DMS 273 treated with DMSO at 0.1 percent for 48 hours (cell line): ENCODE measurements at places on chromosomes 1 and 21.

DNA sequence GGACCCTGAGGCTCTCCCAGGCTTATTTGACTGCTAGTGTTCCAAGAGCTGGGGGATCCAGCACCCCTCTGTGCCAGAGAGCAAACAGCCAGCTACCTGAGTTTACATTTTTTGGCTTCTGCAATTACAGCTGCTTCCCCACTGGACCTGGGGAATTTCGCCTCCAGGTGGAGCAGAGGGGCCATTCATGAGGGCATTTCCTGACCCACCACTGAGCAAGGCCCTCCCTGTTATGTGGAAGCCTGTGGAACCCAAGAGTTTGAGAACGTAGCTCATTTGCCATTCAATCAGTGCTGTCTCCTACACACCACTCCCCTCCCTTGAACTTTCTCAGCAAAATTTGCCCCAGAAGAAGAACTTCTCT is 42.7 kb upstream of the TMEM51 start:
- no peak for DNase-seq

- no peak for DNase-seq
These were observed 24.6 kb downstream of the NKAIN1 start for GRCh38 chr1:31215065-31215570.

GRCh38 chr1:61506236-61506635 is 218.7 kb downstream of the TM2D1 start:
- DNase-seq = no peak

- no peak for DNase-seq
These were observed 144.2 kb downstream of the SYT2 start for GRCh38 chr1:202565890-202566602.

DNA sequence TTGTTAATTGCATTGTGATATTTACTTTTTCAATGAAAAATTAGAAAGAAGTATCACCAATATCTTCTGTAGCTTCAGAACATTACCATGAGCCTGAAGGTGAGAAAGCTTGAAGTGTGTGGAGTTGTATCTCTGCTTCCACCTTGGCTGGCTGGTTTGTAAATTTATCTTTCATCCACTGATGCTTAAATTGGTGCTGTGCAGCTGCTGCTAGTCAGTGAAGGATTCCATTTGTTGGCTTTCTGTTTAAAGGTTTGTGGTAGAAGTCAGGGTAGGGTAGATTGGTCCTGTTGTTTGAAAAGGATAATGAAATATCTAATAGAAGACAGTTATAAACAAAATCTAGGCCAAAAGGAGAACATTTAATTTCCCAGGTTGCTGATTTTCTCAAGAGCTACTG is 105.7 kb downstream of the C1orf21 start:
- DNase-seq = no peak

- no peak for DNase-seq
These were observed 78.1 kb downstream of the DHRS3 start for GRCh38 chr1:12539705-12540579.

DNA sequence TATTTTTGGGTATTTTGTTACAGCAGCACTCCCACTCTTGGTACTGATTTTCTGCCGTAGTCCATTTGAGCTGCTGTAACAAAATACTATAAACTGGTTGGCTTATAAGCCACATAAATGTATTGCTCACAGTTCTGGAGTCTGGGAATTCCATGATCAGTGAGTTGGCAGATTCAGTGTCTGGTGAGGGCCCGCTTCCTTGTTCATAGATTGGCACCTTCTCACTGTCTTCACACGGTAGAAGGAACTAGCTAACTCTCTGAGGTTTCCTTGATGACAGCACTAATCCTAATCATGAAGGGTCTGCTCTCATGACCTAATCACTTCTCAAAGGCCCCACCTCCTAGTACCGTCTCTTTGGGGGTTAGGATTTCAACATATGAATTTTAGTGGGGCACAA is 85.2 kb downstream of the HHAT start:
- DNase-seq = no peak

DNA sequence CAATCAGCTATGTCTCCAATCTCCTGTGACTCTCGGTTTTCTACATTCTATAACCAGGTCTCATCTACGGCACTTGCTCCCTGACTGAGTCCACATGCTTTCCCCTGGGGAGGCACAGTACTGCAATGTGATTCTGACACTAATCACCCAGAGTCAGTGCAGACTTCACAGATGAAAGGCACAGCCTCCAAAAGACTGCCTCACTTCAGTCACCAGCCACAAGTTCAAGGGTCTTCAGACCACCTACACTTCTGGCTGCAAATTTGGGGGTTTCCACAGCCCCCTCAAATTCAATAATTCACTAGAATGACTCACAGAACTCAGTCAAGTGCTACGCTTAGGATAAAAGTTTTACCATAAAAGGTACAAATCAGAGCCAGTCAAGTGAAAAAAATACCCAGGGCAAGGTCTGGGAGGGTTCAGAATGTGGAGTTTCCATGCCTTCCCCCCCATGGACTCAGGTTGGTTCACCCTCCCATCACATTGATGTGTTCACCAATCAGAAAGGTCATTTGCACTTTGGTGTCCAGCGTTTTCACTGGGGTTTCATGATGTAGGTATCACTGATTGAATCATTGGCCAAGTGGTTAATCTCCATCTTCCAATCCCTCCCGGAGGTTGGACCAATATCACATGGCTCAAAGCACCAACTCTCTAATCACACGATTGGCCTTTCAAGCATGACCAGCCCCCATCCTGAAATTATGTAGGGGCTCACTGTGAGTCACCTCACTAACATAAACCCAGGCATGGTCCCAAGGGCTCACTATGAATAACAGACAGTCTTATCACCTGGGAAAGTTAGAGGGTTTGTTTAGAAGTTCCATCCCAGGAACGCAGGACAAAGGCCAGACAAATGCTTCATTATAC is 182.9 kb upstream of the CAMK1G start:
- DNase-seq = no peak

DNA sequence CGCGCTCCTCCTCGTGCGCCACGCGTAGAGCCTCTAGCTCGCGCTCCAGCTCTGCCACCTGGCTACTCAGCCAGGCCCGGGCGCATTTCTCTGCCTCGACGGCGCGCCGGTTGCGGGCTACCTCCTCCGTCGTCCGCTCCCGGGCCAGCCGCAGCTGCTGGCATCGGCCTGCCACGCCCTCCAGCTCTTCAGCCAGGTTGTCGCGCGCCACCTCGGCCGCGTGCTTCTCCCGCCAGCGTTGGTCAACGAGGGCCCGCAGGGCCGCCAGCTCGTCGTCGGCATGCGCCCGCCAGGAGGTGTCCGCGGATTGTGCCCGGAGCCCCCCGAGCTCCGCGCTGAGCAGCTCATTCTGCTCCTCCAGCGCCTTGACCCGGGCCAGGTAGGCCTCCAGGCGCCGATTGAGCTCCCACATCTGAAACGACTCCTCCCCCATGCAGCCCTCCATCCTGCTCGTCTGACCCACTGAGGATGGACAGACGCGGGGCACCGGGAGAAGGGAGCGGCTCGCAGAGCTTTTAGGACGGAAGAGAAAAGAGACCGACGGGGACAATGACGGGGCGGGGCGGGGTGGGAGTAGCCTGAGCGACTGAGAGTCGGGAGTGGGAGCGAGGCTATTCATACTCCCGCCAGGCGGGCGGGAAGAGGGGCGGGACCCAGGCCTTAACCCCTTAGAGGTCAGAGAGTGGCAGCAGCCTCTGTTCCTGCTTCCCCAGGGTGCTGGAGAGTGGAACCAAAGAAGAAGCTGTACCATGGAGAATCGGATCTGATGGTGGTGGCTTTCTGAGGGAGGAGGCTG is at the start of gene NES:
TSS of gene NES (minus strand) at position 588 of the 796 bp plus-strand sequence. CDS start at position 445, 143 bp downstream.
- no peak for DNase-seq

GRCh38 chr1:184387069-184387475 is 243 bp downstream of the C1orf21 start:
- DNase-seq = no peak

DNA sequence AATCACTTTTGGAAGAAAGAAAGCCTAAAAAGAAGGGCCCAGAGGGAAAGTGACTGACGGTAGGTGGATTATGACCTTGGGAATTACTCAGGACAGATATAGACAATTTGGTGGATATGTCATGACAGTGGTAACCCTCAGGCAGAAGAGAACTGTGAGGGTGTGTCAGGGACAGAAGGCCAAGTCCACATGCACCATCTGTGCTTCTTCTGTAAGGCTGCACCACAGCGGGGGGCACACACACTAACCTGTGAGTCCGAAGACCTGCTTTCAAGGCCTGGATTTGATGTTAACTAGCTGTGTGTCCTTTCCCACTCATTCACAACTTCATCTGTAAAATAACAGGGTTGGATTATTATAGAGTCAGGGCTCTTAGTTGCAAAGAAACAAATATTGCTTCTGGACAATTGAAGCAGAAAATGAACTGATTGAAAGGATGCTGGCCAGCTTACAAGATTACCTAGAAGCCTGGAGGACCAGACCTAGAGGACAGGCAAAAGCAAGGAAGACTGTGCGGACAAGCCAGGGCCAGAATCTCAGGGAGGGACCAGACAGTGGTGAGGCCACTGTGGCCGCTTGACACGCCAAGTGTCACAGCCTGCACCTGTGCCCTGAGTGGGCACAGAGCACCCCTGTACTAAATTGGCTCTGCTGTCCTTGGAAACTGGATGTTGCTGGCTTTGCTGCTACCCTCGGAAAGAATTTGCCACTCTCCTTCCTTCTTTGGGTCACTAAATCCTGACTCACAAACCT is 34.7 kb upstream of the USP24 start:
- peak; percentile 41 for DNase-seq

GRCh38 chr1:40477678-40478053 is 576 bp downstream of the ZFP69 start:
- DNase-seq = peak; percentile 98

DNA sequence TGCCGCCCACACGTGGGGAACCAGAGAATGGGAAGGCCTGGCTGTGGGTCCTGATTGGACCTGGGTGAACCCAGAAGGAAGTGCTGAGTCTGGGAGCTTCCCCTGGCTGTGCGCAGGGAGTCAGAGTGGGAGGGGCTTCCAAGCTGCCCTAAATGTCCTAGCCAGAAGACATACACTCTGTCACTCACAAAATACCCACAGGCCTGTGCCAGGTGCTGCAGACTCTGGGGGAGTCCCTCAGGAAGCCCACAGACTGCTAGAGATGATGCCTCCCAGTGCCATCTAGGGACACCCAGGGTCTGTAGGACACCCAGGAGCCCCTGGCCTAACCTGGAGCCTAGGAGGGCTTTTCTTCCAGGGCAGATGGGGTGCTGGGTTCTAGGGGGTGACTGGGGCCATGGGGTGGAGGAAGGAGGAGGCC is 33.7 kb upstream of the LRP8 start:
- no peak for DNase-seq

GRCh38 chr1:241817956-241818612 is 29.9 kb upstream of the EXO1 start:
- DNase-seq = no peak

- no peak for DNase-seq
These were observed 34.5 kb upstream of the KCNQ4 start for GRCh38 chr1:40748841-40749718.

DNA sequence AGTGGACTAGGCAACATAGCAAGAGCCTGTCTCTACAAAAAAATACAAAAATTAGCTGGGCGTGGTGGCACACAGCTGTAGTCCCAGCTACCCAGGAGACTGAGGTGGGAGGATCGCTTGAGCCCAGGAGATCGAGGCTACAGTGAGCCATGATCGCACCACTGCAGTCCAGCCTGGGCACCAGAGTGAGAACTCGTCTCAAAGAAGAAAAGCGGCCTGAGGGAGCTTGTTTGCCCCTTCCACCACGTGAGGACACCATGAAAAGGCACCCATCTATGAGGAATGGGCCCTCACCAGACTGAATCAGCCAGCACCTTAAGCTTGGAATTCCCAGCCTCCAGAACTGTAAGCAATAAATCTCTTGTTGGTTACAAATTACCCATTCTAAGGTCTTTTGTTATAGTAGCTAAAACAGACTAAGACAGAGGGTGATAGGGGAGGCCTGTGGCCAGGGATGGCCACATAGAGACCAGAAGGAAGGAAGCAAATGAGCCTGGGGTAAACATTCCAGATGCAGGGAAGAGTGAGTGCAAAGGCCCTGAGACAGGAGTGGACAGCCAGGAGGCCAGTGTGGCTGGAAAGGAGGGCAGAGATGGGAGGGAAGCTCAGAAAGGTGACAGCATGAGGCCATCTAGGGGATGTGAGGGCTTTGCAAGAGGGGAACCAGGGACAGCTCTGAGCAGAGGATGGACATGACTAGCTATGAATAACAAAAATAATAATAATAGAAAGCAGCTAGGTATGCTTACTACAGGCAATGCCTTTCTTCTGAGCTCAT is 120.1 kb downstream of the MATN1 start:
- DNase-seq = no peak

- no peak for DNase-seq
These were observed 5.8 kb upstream of the CFAP74 start for GRCh38 chr1:2009101-2010053.

- no peak for DNase-seq
These were observed 35.4 kb upstream of the CD1D start for GRCh38 chr1:158145173-158145719.
